ENCODE measurements at places on chromosomes 3 and 15.

- peak; percentile 77 for DNase-seq
Observed at GRCh38 chr15:99719096-99719541, 14.1 kb downstream of the LYSMD4 start.

DNA sequence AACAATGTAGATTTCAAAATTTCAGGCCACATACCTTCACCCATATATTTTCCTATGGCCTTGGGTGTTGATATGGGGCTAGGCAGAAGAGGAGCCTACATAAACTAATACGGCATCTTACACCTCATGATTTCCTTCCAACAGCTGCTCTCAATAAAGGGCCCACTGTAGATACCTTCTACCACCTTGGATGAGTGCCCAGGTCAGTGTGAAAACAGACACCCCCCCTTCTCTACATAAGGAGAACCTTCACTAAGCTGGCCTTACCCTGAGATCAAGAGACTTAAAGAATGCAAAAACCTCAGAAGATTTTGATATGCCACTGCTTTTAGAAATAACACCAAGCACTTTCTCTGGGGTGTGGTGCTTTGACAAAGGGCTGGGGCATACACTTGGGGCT is 42.7 kb downstream of the SH3BP5 start:
- no peak for DNase-seq

GRCh38 chr3:50327943-50328691 is at the start of gene TUSC2:
TUSC2 (minus strand) TSS chr3:50328223; CDS start chr3:50328099, 124 bp downstream.
- peak; percentile 94 for DNase-seq

DNA sequence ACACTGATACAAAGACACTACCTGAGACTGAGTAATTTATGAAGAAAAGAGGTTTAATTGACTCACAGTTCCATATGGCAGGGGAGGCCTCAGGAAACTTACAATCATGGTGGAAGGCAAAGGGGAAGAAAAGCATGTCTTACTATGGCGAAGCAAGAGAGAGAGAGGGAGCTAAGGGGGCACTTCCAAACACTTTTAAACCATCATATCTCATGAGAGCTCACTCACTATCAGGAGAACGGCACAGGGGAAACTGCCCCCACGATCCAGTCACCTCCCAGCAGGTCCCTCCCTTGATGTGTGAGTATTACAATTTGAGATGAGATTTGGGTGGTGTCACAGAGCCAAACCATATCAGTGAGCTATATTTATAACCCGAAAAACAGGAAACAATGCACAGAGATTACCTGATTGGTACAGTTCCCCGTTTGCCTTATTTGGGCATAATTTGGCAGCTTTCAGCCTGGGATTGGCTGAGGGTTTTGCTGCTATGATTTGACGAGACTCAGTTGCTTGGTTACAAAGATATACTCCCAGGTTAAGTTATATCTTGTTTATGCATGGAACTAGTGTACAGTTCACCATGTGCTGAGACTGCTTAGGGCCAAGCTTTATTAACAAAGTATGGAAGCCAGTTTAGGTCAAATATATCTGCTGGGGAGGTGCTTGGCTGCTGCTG is 184.2 kb downstream of the NR2F2 start:
- no peak for DNase-seq

DNA sequence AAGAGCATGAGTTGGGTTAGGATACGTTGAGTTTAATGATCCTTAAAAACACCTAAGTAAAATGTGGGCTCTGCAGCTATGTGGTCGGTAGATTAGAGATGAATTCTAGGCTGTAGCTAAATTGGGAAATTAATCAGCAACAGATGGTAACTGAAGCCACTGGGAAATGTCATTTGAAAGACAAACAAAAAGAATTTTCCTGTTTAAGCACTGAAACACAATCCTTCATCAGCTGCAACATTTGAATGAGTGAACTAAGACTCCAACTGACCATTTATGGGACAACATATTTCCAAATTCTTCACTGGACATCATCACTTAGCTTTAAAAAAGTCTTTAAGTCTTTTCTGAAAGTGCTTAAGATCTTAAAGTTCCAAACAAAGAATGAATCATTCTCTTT is 226.9 kb downstream of the ZNF385D start:
- DNase-seq: peak; percentile 40

DNA sequence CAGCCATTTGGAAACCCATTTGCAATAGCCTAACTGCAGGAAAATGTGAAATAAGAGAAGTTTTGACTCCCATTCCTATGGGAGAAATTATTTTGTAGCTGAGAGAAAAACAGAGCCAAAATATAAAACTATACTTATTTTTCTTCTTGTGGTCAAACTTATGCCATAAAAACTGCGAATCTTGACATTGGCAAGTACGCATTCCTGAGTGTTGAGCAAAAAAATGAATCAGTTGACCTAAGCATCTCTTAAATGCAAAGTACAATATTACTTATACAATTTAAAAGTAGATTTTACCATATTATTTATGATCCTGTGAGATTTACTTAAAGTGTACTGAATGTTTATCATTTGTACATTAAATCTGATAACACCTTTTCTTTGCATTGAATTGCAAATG is 50.1 kb upstream of the CMC1 start:
- no peak for DNase-seq

Measured in fibroblast of skin of abdomen (primary cell).